ENCODE measurements at places on chromosomes 3 and 15.

DNA sequence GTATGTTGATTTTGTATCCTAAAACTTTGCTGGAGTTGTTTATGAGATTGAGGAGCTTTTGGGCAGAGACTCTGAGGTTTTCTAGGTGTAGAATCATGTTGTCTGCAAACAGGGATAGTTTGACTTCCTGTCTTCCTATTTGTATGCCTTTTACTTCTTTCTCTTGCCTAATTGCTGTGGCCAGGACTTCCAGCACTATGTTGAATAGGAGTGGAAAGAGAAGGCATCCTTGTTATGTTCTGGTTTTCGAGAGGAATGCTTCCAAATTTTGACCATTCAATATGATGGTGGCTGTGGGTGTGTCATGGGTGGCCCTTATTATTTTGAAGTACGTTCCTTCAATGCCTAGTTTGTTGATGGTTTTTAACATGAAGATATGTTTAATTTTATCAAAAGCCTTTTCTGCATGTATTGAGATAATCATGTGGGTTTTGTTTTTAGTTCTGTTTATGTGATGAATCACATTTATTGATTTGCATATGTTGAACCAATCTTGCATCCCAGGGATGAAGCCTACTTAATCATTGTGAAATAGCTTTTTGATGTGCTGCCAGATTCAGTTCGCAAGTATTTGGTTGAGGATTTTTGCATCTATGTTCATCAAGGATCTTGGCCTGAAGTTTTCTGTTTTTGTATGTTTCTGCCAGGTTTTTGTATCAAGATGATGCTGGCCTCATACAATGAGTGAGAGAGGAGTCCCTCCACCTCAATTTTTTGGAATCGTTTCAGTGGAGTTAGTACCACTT is 188.1 kb downstream of the MINAR1 start:
- no peak for DNase-seq

DNA sequence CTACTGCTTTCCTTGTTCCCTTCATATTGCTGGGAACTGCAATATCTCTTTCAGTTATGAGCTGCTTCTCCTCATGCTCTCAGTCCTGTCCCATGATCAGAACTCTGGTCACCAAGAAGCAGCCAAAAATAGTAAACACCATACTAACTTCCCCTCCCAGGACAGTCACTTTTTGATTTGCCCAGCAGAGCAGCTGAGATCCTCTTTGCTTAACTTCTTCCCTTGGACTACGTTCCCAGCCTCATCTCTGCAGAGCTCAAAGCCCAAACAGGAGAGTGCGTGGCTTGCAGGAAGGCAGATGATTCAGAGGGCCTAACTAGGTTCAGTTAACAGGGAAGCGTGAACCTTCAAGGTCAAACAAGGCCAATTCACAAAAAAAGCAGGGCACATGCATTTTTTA is 153.2 kb downstream of the CTNNB1 start:
- DNase-seq: no peak

- no peak for DNase-seq
Observed at GRCh38 chr3:126995926-126996512, 13.1 kb downstream of the PLXNA1 start.

- no peak for DNase-seq
Observed at GRCh38 chr3:129344540-129345220, 66.0 kb downstream of the HMCES start.

Measured in activated CD8-positive, alpha-beta memory T cell treated with anti-CD3 and anti-CD28 coated beads for 1 hour (primary cell).